ENCODE measurements at places on chromosomes 7 and 10.

DNA sequence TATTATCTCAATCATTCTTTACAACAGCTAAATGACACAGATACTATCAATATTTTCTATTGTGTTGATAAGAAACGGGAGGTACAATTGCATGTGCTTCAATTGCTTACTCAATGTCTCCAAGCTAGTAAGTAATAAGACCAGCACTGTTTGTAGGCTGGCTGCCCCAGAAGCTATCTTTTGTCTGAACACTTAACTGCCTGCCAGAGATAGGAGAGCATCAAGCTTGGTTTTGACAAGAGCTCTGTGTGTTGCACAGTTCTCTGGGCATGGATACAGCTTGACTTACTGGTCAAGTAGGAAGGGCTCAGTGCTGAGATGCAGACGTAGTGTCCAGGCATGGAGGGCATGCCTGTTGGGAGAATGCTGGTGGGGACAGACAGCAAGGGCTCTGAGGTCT is 26.3 kb upstream of the CAPZA2 start:
- DNase-seq: no peak

DNA sequence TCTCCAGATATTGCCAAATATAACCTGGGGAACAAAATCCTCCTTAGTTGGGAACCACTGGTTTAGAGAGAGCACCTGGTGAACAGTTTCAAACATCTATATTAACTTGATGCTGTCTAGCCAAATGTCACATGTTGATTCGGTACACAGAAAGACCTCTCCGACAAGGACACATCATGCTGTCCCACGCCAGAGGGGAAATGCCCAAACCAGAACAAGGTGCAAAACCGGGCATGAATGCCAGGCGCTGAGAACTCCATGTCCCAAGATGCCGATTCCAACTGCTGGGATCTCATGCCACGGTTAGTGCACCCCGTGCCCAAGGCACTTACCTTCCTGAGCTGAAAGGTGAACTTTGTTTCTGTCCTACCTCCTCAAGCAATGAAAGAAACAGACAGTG is 100.8 kb downstream of the SFMBT2 start:
- DNase-seq: no peak

DNA sequence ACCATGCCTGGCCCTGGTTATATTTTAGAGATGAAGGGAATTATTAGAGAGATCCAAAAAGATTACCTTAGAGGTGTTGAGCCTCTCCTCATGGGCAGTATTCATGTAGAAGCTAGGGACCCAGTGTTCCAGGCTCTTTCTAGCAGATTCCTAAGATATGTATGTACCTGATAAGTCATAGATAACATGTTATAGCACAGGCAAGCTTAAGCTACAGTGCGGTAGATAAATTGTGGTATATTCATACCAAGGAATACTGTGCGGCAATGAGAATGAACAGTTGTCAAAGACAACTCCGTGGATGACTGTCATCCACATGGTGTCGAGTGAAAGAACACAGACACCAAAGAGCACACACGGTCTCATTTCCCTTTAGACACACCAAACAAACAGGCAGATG is 53.1 kb downstream of the TACR2 start:
- no peak for DNase-seq

DNA sequence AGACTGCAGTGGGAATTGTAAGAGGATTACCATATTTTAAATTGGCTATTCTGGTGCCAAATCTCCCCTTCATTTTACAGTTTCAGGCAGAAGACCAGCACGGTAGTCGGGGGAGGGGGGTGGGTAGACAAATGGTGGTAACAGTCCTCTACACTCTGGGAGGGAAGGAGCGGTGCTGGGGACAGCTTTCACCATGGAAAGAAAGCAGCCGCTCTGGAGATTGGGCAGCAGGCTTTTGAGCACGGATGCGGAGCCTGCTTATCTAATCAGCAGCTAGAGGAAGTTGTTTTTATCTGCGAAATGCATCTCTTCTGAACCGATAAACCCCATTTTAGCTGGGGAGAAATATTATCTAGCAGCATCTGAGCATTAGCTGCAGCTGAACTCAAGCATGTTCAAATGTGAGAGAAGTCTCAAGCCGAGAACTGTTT is 28.7 kb downstream of the IKZF1 start:
- DNase-seq: no peak

DNA sequence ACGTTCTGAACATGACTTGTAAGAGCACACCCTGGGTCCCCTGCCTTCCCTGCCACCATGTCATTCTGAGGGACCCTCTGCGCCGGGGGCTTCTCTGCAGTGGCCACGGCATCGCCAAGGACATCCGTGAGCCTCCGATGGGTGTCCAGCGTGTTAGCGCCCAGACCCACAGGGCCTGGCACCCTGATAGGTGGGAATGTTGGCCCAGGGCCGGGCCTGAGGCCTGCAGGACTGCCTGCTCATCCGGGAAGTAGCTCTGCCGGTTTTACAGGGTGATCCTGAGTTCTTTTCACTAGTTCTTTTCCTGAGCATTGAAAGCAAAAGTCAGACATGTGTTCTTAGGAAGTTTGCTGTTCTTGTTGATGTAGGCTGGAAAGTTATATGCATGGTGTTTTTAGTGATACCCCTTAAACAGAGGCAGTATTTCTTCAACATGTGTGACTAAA is 54.5 kb downstream of the WDR37 start:
- DNase-seq: no peak

DNA sequence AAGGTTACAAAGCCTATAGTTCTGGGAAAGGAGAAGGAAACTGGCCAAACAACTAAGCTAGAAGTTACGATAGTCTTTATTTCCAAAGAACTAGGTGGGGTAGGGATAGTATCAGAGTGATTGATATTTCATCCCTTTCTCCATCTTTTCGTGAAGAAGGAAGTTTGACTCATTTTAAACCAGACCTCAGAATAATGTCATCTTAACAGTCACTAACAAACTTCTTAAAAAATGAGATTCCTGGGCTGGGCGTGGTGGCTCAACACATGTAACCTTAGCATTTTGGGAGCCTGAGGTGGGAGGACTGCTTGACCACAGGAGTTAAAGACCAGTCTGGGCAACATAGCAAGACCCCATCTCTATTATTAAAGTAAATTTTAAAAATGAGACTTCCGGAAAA is 69.4 kb downstream of the ARL4A start:
- DNase-seq: peak; percentile 51

DNA sequence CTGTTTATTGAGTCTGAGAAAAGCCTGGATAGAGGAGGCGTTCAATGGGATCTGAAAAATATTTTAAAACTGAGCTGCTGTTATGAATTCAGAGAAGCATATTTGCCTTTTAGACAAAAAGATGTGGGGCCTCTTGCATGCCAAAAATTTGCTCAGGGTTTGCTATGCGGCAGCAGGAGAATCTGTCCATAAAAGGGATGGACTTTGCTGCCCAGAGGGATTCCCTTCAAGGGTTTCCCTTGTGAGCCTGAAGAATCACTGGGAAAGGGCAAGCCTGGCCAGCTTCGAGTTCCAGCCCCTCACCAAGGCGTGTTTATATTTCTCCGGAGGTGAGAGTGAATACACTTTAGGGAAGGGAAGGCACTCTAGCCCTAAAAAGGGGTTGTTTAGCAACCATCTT is 55.5 kb upstream of the CALD1 start:
- no peak for DNase-seq

GRCh38 chr7:17118412-17118811 is 180.0 kb upstream of the AHR start:
- DNase-seq: no peak

- no peak for DNase-seq
Measured at GRCh38 chr7:123608991-123609882, 7.6 kb downstream of the ASB15 start.

DNA sequence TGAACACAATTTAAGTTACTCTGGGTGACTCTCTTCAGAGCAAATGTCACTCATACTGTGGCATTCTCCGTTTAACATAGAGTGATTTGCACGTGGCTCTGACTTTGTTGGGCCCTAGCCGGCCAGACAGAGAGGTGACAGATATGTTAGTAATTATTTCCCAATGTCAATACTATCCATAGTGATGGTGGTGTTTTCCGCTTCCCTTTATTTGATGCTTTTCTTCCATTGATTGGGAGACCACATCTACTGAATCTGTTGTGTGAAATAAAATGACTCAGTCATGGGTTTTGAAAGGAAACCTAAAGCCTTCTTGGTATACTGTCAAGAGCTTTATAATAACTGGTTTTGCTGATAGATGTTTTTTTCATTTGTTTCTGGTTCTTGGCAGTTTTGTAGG is 7.4 kb downstream of the AVL9 start:
- DNase-seq: no peak

- DNase-seq: no peak
Measured at GRCh38 chr10:36676321-36676720, 449.1 kb upstream of the ANKRD30A start.

DNA sequence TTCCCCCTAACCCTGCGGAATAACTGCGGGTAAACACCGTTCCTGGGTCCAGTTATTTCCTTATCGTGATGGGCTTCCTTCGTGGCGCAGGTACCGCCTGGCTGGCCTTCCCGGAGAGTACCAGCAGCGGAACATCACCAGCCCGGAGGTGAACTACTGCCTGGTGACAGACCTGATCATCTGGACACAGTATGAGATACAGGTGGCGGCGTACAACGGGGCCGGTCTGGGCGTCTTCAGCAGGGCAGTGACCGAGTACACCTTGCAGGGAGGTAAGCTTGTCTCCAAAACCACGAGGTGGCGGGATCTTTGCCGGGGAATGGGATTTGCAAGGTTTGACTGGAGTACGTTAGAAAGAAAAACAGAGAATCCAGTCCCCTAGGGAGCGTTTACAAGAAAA is 665.0 kb upstream of the FOXK1 start:
- DNase-seq: no peak

- no peak for DNase-seq
Measured at GRCh38 chr7:10104292-10104691, 869.4 kb upstream of the PHF14 start.

DNA sequence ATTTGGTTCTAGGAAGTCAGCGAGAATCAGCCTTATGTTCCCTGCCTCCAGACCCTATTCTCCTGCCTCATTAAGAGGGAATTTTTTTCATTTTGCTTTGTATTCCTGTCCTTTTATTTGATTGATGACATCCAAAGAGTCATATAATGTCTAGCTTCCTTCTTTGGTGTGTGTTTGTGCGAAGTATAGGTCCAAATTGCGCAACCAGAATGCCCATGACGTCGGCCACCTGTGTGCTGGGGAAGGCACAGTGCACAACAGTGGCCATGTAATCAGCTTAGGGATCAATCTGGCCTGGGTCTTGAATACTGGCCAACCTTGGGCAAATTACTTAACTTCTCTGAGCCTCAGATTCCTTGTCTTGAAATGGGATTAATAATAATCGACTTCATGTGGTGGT is 206.2 kb downstream of the VTI1A start:
- no peak for DNase-seq

DNA sequence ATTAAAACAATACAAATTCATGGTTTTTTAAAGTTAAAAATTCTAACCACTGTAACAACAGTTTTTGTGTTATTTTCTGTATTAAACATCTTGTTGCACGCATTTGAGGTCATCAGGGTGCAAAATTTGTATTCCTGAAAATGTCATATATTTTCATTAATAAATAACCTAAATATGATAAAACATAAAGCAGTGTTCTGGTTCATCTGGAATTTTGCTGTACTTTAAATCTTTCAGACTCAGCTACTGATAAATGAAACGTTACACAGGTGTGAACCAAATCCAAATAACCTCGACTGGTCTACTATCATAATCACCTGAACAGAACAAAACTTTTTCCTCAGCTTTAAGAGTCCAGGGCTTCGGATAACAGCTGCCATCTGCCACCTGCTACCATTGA is 6.9 kb downstream of the IFIT2 start:
- no peak for DNase-seq

DNA sequence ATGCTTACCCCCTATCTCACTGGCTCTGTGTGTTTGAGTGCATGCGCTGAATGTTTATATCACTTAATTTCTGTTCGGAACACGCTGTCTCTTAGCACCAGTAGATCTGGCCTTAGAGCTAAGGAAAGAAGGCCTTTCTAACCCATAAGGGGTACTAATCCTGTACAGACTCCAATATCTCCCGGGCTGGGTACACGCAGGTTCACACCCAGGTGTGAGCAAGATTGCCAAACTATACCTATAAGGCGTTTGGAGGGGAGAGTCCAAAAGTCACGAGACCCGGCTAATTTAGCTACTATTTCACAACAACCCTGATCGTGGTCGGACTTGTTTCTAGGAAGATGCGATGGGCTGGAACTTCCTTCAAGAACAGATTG is 727 bp upstream of the PDSS1 start:
- no peak for DNase-seq

DNA sequence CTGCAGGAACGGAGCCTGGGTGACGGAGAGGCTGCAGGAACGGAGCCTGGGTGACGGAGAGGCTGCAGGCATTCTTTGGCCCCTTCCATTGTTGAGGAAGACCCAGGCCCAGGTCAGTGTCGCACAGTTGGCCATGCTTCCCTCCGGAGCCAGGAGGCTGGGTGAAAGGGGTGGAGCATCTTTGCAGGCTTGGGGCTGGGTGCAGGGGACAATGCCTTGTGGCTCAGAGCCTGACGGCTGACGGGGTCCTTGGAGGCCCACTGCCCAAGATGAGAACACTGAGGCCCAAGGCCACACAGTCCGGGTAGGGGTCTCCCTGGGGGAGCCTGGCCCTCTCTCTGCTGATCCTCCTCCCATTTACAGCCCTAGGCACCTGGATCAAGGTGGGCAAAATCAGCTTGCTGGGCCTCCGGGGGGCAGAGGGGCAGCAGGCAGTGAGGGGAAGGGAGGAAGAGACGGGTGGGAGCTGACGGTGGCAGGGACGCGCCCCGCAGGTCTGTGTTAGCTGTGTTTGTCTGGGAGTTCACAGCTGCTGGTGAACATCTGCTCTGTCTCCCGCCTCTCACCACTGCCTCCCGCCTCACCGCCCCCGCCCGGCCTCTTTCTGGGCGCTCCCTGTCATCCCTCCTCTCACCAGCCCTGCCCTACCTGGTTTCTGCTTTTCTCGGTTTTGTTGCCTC is 30.6 kb upstream of the PCBD1 start:
- no peak for DNase-seq

DNA sequence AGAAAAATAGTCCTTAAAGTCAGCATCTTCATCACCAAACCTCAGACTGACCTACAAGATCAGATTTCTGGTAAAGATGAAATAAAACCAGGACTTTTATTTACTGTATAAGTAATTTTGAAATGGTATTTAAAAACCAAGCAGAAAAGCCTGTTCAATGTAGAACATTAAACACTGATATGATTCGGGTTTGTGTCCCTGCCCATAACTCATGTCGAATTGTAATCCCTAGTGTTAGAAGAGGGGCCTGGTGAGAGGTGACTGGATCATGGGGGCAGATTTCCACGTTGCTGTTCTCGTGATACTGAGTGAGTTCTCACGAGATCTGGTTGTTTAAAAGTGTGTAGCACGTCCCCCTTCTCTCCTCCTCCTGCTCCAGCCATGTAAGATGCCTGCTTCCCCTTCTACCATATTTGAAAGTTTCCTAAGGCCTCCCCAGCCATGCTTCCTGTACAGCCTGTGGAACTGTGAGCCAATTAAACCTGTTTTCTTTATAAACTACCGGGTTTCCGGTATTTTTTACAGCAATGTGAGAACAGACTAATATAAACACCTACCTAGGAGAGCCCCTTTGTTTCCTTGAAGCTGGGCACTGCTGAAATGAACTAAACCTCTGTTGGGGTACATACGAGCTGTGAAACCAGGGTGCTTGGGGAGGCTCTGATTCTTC is 120.1 kb downstream of the KMT2E start:
- no peak for DNase-seq
